ENCODE measurements at places on chromosomes 6 and 20.

GRCh38 chr6:14476793-14477531 lies 359.4 kb downstream of the CD83 start:
- DNase-seq, result peak; percentile 81

DNA sequence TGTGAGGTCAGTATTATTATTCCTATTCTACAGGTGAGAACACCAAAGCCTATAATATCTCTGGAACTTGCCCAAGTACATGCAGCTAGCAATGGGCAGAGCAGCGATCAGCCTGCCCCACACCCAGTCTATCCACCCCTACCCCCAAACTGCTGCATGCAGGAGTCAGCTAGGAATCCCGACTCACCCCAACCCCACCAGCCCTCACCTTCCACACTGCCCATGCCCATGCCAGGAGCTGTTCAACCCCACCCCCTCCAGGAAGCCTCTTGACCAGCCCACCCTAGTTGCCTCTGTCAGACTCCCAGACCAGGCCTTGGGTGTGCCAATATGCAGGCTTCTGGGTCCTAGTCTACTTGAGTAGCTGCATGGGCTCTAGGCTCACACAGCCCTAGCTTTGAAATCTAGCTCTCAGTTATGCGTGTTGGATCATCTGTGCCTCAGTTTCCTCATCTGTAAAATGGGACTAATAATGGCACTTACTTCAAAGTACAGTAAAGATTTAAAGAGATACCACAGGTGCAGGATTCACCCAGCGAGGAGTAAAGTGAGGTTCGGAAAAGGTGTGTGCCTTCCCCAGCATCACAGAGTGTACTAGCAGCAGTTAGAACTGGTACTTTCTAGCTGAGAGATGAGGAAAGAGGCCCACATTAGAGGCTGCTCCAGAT lies 173.2 kb downstream of the VEGFA start:
- no peak for DNase-seq

GRCh38 chr6:53925891-53926290 lies 131.1 kb downstream of the LRRC1 start:
- DNase-seq, result no peak

- DNase-seq, result no peak
Observed at GRCh38 chr20:40963505-40963845, 65.1 kb upstream of the TOP1 start.

DNA sequence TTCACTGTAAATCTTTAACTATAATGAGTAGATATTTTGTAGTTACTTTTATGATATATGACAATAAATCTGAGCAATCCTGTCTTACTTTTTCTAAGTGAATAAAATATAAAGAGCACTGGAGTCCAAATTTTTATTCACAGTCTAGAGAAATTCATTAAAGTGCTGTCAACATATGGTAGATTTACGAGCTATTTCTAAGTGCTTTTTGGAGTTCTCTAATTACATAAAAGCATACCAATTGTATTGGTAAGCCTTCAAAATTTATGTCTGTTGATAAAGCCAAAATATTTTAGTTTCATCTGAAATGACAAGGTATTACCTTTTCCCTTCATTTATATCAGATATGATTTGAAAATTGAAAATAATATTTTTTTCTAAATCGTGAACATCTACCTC lies 75.4 kb downstream of the MAN1A1 start:
- DNase-seq, result no peak

GRCh38 chr6:47718571-47718970 lies 20.2 kb downstream of the ADGRF4 start:
- no peak for DNase-seq

DNA sequence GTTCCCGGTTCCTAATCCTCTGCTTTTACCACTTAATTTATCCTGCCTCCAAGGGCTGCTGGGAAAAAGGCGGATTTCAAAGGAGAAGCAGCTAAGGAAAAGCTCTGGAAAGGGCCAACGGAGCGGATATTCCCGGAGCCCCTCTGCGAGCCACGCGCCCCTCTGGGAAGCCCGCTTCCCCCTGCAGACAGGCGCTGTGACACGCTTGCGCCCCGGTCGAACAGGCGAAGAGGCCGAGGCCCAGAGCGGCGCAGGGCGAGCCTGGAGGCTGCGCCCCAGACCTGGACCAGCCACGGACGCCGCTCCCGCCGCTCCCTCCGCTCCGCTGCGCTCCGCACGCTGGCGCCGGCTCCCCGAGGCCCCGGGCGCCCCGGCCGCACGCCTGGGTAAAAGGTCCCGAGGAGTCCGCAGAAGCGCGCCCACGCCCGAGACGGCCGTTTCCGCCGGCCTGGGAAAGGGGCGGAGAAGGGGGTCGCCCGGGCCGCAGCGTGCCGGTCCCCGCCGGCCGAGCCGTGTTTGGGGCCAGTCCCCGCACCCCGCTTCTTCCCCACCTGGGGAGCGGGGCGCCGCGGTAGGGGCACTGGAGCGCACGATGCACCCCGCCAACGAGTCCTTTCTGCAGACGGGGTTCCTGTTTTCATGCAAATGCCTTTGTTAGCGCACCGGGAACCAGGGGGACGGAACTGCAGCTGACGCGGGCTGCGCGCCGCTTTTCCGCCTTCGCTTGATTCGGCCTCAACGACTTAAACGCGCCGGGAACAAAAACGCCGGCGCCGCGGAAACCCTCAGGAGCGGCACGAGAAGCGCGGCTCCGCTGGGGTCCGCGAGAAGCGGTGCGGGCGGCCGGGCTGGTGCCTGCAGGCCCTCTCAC lies 91.9 kb upstream of the SIRPA start:
- no peak for DNase-seq

DNA sequence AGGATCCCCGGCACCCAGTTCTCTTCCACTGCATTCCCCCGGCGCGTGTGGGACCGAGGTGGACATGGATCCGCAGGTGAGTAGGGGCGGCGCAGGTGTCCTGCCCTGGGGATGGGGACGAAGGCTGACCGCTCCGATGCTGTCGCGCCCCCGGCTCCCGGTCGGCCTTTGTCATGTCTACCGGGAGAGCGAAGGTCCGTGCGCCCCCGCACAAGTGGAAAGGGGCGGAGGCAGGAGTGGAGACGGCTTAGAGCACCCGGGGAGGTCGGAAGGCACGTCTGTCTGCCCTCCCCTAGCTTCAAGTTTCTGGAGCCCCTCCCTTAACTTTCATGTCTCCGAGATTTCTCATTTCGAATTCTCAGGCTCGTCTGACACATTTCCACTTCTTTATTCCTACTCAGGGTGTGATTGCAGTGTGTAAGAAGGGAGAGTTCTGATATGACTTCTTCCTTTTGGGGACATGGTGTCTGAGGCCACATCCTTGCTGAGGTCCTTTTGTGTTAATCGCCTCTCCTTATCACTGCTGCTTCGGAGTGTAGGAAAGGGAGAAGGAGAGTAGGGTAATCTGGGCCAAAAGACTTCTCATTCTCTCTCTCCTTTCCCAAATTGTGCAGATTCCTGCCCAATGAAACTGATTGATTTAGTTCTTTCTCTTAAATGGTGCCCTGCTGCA lies 435 bp downstream of the KIFC1 start:
- no peak for DNase-seq

- peak; percentile 78 for DNase-seq
Observed at GRCh38 chr6:28336284-28337120, 554 bp upstream of the ZSCAN31 start.

- no peak for DNase-seq
Observed at GRCh38 chr6:88428068-88428467, 261.9 kb upstream of the CNR1 start.

GRCh38 chr6:169898788-169899480 lies 147.5 kb downstream of the ERMARD start:
- no peak for DNase-seq

DNA sequence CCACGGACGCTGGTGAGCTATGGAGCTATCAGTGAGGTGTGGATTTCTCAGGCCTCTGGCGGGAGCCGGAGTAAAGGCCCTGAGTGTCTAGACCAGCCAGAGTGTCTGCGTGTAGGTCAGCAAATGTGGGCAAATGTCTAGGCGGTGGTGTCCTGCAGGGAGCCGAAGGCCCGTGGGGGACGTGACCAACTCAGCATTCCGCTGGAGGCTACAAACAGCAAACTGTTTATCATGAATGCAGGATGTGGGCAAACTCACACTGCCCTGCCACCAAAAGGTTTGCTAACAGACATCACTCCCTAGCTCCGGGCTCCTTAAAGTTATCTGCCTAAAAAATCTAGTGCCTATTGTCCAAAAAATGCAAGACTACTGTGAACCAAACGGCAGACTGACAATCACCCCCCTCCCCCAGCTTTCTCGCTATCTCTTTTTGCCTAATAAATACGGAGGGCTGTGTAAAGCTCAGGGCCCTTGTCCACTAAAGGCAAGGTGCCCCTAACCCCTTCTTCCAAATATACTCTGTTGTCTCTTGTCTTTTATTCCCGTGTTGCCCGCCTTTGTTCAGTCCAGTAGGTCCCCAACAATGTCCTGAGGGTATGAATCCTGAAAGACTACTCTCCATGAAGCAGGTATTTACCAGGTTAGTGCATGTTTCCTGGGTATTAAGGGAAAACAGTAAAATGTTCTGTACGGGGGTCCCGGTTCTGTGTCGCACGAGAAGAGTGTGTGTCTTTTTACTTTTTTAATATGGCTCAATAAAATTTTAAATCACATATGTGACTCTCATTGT lies 29.0 kb upstream of the AFDN start:
- DNase-seq, result peak; percentile 10

GRCh38 chr20:4234128-4234527 lies 218.8 kb upstream of the RNF24 start:
- DNase-seq, result no peak

GRCh38 chr6:18221288-18221615 lies 43.1 kb downstream of the DEK start:
- DNase-seq, result no peak

DNA sequence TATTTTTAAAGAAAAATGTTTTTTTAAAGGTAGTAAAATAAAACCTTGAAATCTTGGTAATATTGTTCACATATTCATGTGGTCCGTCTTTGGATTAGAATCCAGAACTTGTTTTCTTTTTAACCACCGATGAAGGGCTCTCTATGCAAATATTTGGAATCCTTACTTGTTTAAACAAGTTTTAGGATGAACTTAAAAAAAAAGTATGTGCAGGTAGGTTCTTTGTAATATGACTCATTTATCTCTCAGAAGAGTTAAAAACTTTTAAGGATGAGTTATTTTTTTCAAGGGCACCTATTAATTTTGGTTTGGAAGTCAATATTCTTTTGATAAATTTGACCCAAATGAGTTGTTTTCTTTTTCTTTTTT lies 8.9 kb downstream of the DSP start:
- no peak for DNase-seq

DNA sequence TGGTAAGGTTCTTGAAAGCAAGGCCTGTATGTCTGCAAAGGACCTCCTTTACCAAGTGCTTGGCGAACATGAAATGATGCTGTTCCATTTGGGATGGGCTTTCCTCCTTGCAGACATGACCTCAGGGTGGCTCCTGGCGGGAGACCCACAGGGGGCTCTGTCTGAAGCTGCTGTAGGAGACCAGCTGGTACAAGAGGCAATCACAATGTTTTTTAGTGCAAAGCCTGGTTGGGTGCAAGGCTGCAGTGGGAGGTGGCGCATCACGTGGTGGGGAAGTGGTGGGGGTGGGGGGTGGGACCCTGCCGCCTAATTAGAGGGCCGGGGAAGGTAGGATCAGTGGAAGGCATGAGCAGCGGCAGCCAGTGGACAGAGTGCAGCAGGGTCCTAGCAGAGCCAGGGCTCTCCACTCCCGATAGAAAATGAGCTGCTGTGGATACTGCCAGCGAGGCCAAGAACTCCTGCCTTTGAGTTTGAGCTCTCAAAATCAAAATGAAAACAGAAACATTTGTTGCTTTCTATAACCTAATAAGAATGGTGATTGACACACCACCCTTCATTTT lies 9.1 kb upstream of the ARMC2 start:
- no peak for DNase-seq

DNA sequence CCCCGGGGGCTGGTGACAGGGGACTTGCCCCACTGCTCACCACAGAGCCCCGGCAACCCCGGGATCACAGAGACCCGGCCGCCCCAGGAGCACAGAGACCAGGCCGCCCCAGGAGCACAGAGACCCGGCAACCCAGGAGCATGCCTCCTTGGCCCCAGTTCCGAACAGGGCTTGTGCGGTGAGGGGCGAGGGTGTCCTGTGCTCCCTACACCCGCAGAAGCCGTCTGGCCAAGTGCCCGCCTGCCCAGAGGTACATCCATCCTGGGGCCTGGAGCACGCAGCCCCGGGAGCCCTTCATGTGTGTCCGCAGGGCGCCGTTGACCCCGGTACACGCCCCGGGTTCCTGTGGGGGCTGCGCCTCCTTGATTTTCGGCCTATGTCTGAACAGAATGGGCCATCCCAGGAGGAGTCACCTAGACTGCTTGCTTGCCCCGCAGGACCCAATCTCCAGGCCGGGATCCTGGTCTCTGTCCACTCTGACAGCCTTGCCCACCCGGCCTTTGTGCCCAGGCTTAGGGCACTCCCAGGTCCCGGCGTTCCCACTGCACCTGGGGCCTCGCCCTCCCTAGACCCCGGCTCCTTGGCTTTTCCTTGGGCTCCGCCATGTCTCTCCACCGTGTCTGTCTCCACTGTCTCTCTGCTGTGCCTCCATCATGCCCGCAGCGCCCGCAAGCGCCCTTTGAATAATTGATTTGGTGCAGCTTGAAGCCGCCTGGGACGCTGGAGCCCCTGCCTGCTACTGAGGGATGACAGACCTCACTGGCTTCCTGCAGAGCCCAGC lies 219.8 kb downstream of the ERMARD start:
- DNase-seq, result no peak

- no peak for DNase-seq
Observed at GRCh38 chr6:101397199-101397598, 3.7 kb downstream of the GRIK2 start.

GRCh38 chr20:43528258-43528875 lies 20.9 kb downstream of the L3MBTL1 start:
- no peak for DNase-seq

DNA sequence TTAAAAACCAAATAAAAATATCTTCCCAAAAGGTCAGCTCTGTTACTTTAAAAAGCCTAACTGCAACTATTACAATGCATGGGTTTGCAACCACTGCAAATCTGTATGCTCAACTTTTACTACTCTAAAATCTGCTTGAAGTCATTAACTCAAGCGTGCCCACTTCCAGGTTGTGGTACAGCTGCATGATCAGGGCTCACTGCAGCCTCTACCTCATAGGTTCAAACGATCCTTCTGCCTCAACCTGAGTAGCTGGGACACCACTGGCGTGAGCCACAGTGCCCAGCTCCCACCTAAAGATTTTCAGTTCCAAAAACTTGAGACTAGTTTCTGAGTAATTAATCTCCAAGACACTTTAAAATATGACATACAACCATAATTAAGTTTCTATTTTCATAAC lies 8.2 kb downstream of the DIDO1 start:
- DNase-seq, result no peak

- no peak for DNase-seq
Observed at GRCh38 chr20:54650052-54650719, 174.8 kb downstream of the DOK5 start.

DNA sequence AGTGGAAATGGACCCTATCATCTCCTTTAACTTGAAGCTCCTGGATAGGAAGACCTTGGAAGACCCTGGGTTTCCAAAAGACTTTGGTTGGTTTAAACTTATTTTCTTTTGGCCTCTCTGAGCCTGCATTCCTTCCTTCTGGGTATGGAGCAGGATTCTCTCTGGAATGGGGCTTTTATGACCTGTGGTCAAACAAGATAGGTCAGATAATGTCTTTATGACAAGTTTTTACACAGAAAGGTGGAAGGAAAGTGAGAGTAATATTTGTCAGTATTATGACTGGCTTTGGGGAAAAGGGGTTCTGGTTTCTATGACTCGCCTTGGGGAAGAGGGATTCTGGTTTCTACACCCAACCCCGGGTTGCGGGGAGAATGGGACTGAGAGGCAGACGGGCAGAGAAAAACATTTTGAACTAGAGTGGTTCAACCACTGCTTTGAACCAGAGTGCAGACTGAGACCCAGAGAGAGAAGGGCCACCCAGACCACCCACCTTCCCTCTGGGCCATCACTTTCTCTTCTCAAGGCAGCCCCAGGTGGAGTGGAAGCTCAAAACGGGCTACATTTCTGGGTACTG lies 37.6 kb upstream of the KCNK5 start:
- DNase-seq, result no peak

GRCh38 chr20:25258476-25258805 lies 10.6 kb downstream of the PYGB start:
- no peak for DNase-seq

All from H4 (cell line).